ENCODE measurements at places on chromosomes 12 and 14.

- no peak for DNase-seq
Measured at GRCh38 chr14:101834800-101835547, 73.5 kb downstream of the PPP2R5C start.

GRCh38 chr14:24256960-24257359, 6.0 kb downstream of the TGM1 start:
- DNase-seq = no peak

DNA sequence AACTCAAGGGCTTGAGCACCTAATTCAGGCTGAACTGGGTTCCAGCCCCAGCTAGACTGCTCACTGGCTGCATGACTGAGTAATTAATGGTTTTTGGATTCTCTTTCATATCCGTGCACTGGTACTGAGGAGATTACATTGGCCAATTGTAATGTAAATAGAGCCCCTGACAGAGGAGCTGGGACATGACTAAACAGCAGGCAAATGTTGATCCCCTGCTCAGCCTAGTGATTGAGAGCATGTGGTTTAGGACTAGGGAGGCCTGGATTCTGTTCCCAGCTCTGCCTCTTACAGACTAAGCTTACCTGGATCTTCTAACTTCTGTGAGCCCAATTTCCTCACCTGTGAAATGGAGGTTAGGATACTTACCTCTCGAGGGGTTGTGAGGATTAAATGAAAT, 204.3 kb downstream of the ESR2 start:
- DNase-seq = no peak

- DNase-seq = no peak
Measured at GRCh38 chr14:29503903-29504302, 423.7 kb downstream of the PRKD1 start.

DNA sequence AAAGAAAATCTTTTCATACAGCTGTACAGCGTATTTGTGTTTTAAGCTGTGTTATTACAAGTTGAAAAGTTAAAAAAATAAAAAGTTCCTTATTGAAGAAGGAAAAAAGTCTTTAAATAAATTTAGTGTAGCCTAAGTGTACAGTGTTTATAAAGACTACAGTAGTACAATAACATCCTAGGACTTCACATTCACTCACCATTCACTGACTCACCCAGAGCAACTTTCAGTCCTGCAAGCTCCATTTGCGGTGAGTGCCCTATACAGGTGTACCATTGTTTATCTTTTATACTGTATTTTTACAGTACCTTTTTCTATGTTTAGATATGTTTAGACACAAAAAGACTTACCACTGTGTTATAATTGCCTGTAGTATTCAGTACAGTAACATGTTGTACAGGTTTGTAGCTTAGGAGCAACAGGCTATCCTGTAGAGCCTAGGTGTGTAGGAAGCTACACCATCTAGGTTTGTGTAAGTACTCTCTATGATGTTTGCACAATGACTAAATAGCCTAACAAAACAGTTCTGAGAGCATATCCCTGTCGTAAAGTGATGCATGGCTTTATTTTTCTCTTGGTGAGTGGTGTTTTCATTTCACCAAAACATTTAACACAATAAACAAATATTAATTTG, 275.2 kb downstream of the DACT1 start:
- no peak for DNase-seq

DNA sequence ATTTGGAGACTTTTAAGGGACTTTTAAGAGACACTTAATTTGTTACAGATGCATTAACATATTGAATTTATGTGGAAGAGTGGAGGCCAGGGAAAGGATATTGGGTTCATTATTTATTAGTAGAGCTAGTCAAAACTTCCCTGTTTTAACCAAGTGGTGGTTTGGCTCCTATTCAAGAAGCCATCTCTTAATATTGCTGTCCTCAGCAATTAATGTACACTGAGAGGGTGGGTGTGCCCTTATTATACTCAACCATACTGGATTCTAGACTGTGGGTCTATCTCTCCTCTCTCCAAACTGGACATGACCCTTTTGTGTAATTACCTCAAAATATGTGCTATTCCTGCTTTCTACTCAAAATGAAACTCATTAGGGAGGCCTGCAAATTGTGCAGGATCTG, 398.7 kb upstream of the DDHD1 start:
- no peak for DNase-seq

DNA sequence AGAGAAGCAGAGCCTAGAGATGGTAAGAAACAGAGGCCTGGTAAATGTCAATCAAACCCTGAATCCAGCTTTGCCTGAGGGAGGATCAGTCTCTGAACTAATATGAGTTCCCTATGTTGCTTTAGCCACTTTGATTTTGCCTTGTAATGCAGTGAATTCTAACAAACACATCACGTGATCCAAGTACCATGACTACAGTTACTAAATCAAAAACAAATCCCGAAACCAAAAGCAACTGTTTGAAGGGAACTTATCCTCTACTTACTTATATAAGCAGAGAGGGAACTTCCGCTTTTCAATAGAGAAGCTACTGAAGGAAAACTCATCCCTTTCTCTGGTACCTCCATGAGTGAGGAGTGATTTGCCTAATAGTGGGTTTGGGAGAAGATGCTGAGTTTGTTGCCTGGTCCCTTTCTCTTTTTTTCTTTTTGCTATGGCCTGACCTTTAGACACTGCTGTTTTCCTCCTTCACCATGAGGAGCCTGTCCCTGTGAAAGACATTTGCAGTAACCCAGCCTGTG, 7.7 kb upstream of the PPTC7 start:
- no peak for DNase-seq
